Activated naive CD8-positive, alpha-beta T cell treated with anti-CD3 and anti-CD28 coated beads, Interleukin-2, amount 10 ng/mL, durations not matched to agents 7 days and 5 days (primary cell): ENCODE measurements at places on chromosomes 4 and X. TPM values are rescaled to one million over a fixed set of nuclear protein-coding genes. Genes with fewer than 3 reads are reported as not detected.

GRCh38 chr4:147547314-147548056, 66.6 kb downstream of the EDNRA start:
- no peak overlapping the region for H3K27ac ChIP-seq
- H3K36me3 ChIP-seq: no peaks in the 10 kb centered on the region
- no peak for DNase-seq
- peaks cover 7% of the 10 kb centered on the region for H3K4me1 ChIP-seq
- no peak overlapping the region for H3K4me3 ChIP-seq

GRCh38 chr4:109698656-109699055, 4.6 kb downstream of the CASP6 start:
- DNase-seq: no peak
- peaks cover 21% of the 10 kb centered on the region for H3K4me1 ChIP-seq
- H3K4me3 ChIP-seq: no peak overlapping the region
- H3K27ac ChIP-seq: no peak overlapping the region
- no peaks in the 10 kb centered on the region for H3K27me3 ChIP-seq

- no peak for DNase-seq
- H3K36me3 ChIP-seq: no peaks in the 10 kb centered on the region
- no peak overlapping the region for H3K27ac ChIP-seq
- H3K4me1 ChIP-seq: no peaks in the 10 kb centered on the region
- no peaks in the 10 kb centered on the region for H3K27me3 ChIP-seq
These were observed 9.9 kb upstream of the SCOC start for GRCh38 chr4:140363558-140363957.

- no peaks in the 10 kb centered on the region for H3K27me3 ChIP-seq
- peak overlapping the region; percentile 81 for H3K27ac ChIP-seq
- H3K4me1 ChIP-seq: peaks cover 39% of the 10 kb centered on the region
- no peak for DNase-seq
- H3K36me3 ChIP-seq: peaks cover 25% of the 10 kb centered on the region
These were observed 15.6 kb downstream of the MAEA start for GRCh38 chr4:1305261-1305711.

- no peak overlapping the region for H3K4me3 ChIP-seq
- no peak for DNase-seq
- no peak overlapping the region for H3K27ac ChIP-seq
- no peaks in the 10 kb centered on the region for H3K4me1 ChIP-seq
- H3K36me3 ChIP-seq: no peaks in the 10 kb centered on the region
- H3K27me3 ChIP-seq: peaks cover 8% of the 10 kb centered on the region
These were observed 90.7 kb downstream of the CLDN22 start for GRCh38 chr4:183229397-183229796.

Gene MYOZ2
- total RNA-seq: not detected

Gene SORBS2
- total RNA-seq: not detected

Gene VCX2
- total RNA-seq: not detected

GRCh38 chrX:119252716-119253115, 16.6 kb downstream of the PGRMC1 start:
- H3K4me3 ChIP-seq: no peak overlapping the region
- H3K4me1 ChIP-seq: peaks cover 3% of the 10 kb centered on the region
- no peak overlapping the region for H3K27ac ChIP-seq
- DNase-seq: no peak

GRCh38 chr4:37799941-37800554, 26.4 kb upstream of the PGM2 start:
- peaks cover 8% of the 10 kb centered on the region for H3K27me3 ChIP-seq
- DNase-seq: no peak
- H3K4me1 ChIP-seq: no peaks in the 10 kb centered on the region
- H3K4me3 ChIP-seq: no peak overlapping the region
- no peak overlapping the region for H3K27ac ChIP-seq

- no peaks in the 10 kb centered on the region for H3K27me3 ChIP-seq
- no peaks in the 10 kb centered on the region for H3K4me1 ChIP-seq
- no peak for DNase-seq
- H3K27ac ChIP-seq: no peak overlapping the region
These were observed 112.2 kb upstream of the PSAPL1 start for GRCh38 chr4:7546809-7547367.

Gene DRD5
- not detected for total RNA-seq

GRCh38 chr4:56803471-56803870, 18.0 kb downstream of the SPINK2 start:
- DNase-seq: no peak
- peaks cover 6% of the 10 kb centered on the region for H3K27me3 ChIP-seq
- H3K4me1 ChIP-seq: peaks cover 31% of the 10 kb centered on the region
- H3K36me3 ChIP-seq: peaks cover 3% of the 10 kb centered on the region

GRCh38 chr4:23547096-23547495, 342.8 kb downstream of the PPARGC1A start:
- no peak overlapping the region for H3K4me3 ChIP-seq
- no peak overlapping the region for H3K27ac ChIP-seq
- no peaks in the 10 kb centered on the region for H3K27me3 ChIP-seq

DNA sequence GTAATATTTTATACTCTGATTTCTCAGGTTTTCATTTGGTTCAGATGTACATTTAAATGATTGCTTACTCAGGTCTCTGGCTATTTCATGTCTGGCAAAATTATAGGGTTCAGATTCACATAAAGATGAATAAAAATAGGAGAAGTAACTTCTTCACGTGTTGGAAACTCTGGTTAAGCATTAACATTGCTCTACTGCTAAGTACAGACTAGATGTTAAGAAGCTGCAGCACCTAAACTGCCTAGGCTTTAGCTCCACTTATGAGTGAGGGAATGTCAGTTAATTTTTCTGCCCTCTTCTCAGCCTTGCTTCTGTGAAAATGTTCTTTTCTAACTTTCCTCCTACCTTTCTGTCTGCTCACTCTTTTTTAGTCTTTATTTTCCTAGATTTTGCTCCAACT, 361.2 kb downstream of the ARAP2 start:
- H3K4me3 ChIP-seq: no peak overlapping the region
- no peaks in the 10 kb centered on the region for H3K36me3 ChIP-seq
- no peak for DNase-seq
- no peaks in the 10 kb centered on the region for H3K4me1 ChIP-seq

Gene TRAPPC11
- 34.6 TPM for total RNA-seq

DNA sequence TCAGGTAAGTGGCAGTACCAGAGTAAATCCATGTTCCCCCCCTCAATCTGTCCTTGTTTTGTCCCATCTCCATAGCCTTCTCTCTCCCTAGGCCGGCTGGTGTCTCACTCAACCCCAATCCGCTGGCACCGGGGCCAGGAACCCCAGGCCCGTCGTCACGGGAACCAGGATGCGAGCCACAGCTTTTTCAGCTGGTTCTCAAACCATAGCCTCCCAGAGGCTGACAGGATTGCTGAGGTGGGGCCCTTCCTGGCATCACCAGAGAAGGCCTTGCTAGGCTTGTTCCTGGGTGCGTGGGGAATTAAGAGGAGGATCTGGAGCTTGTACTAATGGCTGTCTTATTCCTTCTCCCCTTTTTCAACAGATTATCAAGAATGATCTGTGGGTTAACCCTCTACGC, 2.7 kb downstream of the TSPYL2 start:
- H3K4me3 ChIP-seq: no peak overlapping the region
- no peaks in the 10 kb centered on the region for H3K27me3 ChIP-seq

Gene KIT
- 0.64 TPM for total RNA-seq

Gene ERCC6L
- 8.2 TPM for total RNA-seq

GRCh38 chr4:168138143-168138542, 45.8 kb downstream of the ANXA10 start:
- H3K36me3 ChIP-seq: no peaks in the 10 kb centered on the region
- no peak overlapping the region for H3K27ac ChIP-seq
- no peak overlapping the region for H3K4me3 ChIP-seq
- DNase-seq: no peak
- peaks cover 5% of the 10 kb centered on the region for H3K27me3 ChIP-seq

GRCh38 chrX:120560405-120560841, 339 bp downstream of the CUL4B start:
- DNase-seq: peak; percentile 43
- H3K4me3 ChIP-seq: peak overlapping the region; percentile 100
- H3K4me1 ChIP-seq: peaks cover 15% of the 10 kb centered on the region
- H3K27me3 ChIP-seq: no peaks in the 10 kb centered on the region

GRCh38 chr4:68132342-68132741, 2.7 kb upstream of the TMPRSS11F start:
- H3K36me3 ChIP-seq: no peaks in the 10 kb centered on the region
- H3K4me1 ChIP-seq: no peaks in the 10 kb centered on the region

GRCh38 chrX:119455264-119455663, 13.0 kb upstream of the SLC25A5 start:
- no peak overlapping the region for H3K4me3 ChIP-seq
- H3K27me3 ChIP-seq: no peaks in the 10 kb centered on the region
- no peak for DNase-seq
- no peak overlapping the region for H3K27ac ChIP-seq

DNA sequence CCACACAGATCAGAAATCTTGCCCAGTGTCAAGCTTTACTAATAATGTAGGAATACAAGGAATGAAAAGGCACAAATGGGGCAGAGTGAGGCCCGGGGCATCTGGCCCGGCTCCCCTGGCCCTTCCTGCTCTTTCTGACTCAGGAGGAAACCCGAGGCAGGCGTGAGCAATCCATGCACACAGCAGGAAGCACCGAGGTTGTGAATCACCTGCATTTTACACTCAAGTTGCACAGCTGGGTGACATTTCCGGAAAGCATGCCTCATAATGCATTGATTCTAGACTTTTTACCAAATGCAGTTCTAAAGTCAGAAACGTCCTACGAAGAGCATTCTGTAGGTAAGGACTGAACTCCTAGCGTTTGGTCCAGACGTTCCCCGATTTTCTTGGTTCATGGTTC, 38.9 kb downstream of the PRIMPOL start:
- H3K36me3 ChIP-seq: peaks cover 24% of the 10 kb centered on the region
- H3K4me1 ChIP-seq: peaks cover 11% of the 10 kb centered on the region
- no peak for DNase-seq
- H3K27ac ChIP-seq: no peak overlapping the region
- H3K4me3 ChIP-seq: no peak overlapping the region

Gene MAGEA6
- total RNA-seq: not detected

GRCh38 chrX:47664737-47665136, 5.8 kb upstream of the UXT start:
- H3K27me3 ChIP-seq: no peaks in the 10 kb centered on the region
- peaks cover 2% of the 10 kb centered on the region for H3K36me3 ChIP-seq
- peaks cover 9% of the 10 kb centered on the region for H3K4me1 ChIP-seq
- no peak for DNase-seq
- H3K4me3 ChIP-seq: no peak overlapping the region

DNA sequence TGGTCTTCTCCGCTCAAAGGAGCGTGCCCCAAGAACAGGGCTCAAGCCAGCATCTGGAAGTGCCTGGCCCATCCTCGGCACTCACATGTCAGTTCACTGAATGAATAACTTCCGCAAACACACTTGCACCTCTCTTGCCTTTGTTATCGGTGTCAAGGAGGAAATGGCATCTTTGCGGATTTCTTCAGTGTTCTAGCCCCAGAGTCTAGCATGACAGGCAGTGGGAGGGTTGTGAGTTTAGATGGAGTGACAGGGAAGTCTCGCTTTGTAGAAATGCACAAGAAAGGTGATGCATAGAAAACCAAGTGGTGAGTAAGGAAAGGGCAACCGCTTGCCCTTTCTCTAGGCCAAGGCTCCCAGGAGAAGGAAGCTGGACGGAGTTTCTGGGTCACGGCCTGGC, 17.6 kb upstream of the MECP2 start:
- peaks cover 5% of the 10 kb centered on the region for H3K27me3 ChIP-seq
- H3K27ac ChIP-seq: no peak overlapping the region
- no peaks in the 10 kb centered on the region for H3K4me1 ChIP-seq
- no peaks in the 10 kb centered on the region for H3K36me3 ChIP-seq

DNA sequence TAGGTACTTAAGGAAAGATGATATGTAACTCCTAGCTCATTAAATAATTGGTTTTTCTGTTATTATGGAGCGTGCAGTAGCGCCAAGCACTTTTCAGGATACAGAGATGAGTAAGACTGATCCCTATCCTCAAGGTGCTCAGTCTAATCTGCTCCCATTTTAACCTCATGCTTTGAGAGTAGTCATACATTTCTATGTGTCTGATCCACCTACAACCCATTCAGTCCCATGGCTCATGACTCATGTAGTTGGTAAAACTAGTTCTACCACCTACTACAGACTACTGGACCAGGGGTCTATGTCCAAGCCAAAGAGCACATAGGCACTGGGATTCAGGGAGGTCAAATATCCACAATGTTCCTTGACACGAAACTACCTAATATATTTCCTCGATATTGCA, 60.8 kb downstream of the TMEM154 start:
- peaks cover 15% of the 10 kb centered on the region for H3K27me3 ChIP-seq
- H3K4me1 ChIP-seq: no peaks in the 10 kb centered on the region
- H3K4me3 ChIP-seq: no peak overlapping the region
- no peaks in the 10 kb centered on the region for H3K36me3 ChIP-seq

DNA sequence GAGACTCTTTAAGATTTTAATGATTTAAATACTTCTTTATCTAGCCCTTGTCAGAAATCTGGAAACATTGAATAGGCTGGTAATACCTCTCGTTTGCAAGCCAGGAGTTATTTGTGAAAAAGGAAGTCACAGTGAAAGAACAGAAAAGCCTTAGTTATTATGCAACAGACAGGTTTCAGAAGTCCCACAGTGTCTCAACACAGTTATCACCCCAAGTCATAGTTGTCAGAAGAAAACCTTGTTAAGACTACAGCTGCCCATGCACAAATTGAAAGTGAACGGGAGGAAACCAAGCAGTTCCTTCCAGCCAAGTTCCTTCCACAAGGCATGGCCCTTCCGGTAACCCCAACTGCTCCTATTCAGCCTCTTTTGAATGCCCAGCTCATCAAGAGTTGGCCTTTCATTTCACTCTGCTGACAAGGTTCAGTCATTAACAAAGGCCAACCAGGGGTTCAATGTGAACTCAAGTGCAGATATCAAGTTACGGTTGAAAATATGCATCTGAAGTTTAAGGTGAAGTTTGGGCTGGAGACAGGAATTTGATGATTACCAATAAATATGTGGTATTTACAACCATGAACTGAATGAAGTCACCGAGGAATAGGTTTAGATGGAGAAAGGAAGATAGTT, 15.6 kb downstream of the ALPK1 start:
- H3K4me3 ChIP-seq: no peak overlapping the region
- peaks cover 24% of the 10 kb centered on the region for H3K36me3 ChIP-seq
- H3K27me3 ChIP-seq: no peaks in the 10 kb centered on the region
- DNase-seq: no peak
- H3K4me1 ChIP-seq: peaks cover 23% of the 10 kb centered on the region

Gene MAGEB1
- not detected for total RNA-seq

Gene P2RY8
- 92.4 TPM for total RNA-seq

Gene CXCL11
- total RNA-seq: not detected

Gene AP1AR
- 18.2 TPM for total RNA-seq

Gene TMEM31
- total RNA-seq: not detected

DNA sequence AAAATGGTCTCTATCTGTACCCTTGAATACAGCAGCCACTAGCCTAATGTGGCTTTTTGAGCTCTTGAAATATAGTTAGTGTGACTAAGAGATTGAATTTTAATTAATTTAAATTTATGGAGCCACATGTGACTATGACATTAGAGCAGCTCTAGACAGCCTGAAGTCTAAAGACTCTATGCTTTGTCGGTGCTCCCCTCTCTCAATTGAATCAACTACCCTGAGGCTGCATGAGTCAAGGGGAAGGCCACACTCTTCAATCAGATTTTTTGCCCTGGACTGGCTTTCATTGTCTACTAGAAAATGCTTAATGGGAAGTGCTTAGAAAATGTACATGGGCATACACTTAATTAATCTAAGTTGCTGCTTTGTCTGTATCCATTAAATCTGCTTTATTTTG, 11.7 kb downstream of the TLR7 start:
- DNase-seq: no peak
- H3K27me3 ChIP-seq: peaks cover 5% of the 10 kb centered on the region
- H3K4me1 ChIP-seq: no peaks in the 10 kb centered on the region
- H3K36me3 ChIP-seq: no peaks in the 10 kb centered on the region
- H3K27ac ChIP-seq: no peak overlapping the region
